ENCODE measurements at places on chromosomes 2 and 18.
A peak's percentile ranks its signal among the peaks of the same experiment; 100 is the strongest.

DNA sequence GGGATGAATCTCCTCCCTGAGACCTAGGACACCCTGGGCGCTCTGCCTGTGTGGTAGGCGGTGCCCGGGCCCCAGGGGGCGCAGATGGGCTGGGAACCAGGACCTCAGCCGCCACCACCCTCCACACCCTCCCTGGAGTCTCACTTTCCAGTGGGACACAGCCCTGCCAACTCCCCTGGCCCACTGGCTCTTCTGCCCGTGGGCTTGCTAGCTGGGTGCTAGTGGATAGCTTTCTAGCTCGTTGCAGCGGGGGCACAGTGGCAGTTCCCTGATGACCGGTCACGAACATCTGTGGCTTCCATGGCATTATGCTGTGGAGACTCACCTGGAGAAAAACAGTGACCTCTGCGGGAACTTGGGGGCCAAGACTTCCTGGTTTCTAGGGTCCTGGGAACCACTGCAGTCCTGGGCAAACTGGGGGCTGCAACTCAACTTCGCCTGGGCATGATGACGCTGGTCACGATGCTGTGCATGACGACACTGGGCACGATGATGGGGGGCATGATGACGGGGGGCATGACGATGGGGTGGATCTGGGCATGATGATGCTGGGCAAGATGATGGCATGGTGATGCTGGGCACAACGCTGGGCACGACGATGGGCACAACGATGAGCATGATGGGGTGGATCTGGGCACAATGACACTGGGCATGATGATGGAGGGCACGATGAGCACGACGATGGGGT is 31.0 kb upstream of the ALLC start:
- DNase-seq: no peak

DNA sequence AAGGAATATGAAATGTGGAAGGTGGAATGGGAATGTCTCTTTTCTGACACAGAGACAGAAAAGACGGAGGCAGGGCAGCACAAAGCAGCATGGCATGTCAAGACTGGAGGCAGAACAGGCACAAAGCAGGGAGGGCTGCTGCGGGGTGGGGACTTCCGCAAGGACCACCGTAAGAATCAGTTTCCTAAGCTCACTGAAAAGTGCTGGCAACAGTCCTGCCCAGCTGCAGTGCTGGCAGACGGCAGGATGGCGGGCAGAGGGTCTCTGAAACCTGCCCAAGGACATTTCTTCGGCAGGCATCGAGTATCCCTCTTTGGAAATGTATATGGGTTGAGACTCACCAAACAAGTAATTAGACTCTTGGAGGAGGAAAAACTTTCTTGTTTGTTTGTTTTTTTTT is 54.9 kb downstream of the FAM178B start:
- no peak for DNase-seq

DNA sequence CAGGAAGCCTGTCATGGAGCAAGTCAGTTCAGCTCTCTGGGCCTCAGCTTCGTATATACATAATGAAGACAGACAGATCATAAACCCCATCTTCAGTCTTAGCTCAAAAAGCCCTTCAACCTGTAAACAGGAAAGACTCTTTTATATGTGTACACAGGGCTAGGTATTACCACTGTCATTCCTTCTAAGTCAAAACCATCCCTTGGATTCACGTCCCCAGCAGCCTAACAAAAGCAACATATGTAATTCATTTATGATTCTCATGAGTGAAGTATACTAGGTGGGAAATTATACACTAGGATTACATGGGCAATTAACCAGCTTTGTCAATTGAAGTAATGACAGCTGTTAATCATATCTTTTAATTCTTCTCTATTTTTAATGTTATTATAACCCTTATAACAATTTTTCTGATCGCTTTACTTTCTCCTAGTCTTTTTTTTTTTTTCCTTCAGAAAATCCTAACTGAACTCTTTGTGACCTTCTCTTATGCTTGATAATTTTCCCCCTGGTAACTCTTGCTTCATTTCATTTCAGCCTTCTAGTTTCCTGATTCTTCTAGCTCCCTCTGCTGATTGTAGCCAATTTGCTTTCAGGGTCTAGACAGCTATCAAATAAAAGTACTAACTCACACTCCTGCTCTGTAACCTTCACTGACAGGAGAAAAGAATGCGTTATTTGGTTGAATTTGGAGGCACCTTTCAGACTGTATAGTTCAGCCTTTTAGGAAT is 99.7 kb downstream of the RBM43 start:
- peak; percentile 65 for DNase-seq

- peak; percentile 23 for DNase-seq
Observed at GRCh38 chr18:71784777-71785176, 759.4 kb downstream of the CBLN2 start.

DNA sequence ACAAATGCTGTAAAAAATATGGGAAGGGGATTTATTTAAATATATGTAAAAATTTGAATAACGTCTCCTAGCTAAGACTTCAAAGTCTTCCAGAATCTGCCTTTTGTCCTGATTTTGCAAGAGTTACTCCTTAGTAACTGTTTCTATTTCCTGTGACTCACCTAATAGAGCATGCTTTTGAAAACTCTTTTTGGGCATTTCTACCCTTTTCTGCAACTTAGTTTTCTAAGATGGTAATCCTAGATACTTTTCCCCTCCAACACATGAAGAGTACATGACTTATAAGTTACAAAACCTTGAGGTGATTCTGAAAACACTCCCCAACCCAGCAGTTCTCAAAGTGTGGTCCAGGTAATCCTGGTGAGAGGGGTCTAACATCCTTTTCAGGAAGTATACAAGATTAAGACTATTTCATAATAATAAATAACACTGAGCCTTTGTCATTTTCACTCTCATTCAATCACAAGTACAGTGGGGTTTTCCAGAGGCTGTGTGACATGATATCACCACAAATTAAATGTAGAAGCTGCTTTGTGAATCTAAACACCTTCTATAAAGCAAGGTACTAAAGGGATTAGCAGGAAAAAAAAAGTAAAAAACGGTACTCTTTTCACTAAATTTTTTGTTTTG is 31.9 kb downstream of the PPP4R3B start:
- peak; percentile 56 for DNase-seq

- DNase-seq: no peak
Observed at GRCh38 chr2:240138254-240138984, 2.0 kb downstream of the OTOS start.

- DNase-seq: no peak
Observed at GRCh38 chr2:48438266-48438665, 91.7 kb upstream of the STON1 start.

GRCh38 chr2:238237431-238238135 is 2.3 kb downstream of the HES6 start:
- DNase-seq: no peak

DNA sequence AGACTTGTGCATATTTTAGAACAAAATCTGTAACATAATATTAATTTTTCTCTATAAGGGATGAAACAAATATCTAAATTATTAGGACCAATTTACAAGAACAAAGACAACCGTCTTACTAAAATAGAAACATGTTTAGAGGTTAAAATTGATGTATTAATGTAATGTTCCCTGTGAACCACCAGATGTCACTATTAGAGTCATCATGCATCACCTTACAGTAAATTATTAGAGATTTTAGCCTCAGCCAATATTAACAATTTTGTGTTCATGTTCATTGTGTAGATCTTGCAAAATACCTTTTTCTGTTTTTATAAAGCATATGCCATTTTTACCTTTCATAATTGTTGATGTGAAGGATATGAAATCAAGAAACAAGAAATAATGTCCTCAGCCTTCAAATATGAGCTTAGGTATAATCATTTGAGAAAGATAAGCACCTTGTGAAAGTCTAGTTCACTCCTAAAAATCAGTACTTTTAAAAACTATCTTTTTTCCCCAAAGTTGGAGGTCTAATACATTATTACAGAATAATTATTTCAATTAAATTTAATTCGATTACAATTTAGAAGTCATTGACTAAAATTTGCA is 344.3 kb upstream of the KCNH7 start:
- peak; percentile 32 for DNase-seq

Data from astrocyte of the hippocampus (primary cell).